Tibial nerve (tissue), 4 donors: ENCODE measurements at places on chromosomes 12 and 14. TPM values are rescaled to one million over a fixed set of nuclear protein-coding genes. Genes with fewer than 3 reads are reported as not detected.

PHETA1 gene
- 15.9 TPM for total RNA-seq

SLC17A8 gene
- total RNA-seq: not detected

- no peak for DNase-seq
Measured at GRCh38 chr12:23099604-23100003, 474.6 kb downstream of the ETNK1 start.

OVCH1 gene
- total RNA-seq: 0.21 TPM

GRCh38 chr14:104477117-104477623 lies 102.4 kb upstream of the C14orf180 start:
- DNase-seq: no peak

RAPGEF3 gene
- 79.1 TPM for total RNA-seq

GRCh38 chr12:117695956-117696355 lies 272.8 kb downstream of the KSR2 start:
- DNase-seq: no peak

GRCh38 chr14:26992403-26993115 lies 394.7 kb upstream of the NOVA1 start:
- no peak for DNase-seq

IQSEC3 gene
- 0.84 TPM for total RNA-seq

- DNase-seq: no peak
Measured at GRCh38 chr14:105328070-105328677, 13.6 kb downstream of the PACS2 start.

- DNase-seq: no peak
Measured at GRCh38 chr12:52183544-52183910, 8.3 kb downstream of the KRT80 start.

DNA sequence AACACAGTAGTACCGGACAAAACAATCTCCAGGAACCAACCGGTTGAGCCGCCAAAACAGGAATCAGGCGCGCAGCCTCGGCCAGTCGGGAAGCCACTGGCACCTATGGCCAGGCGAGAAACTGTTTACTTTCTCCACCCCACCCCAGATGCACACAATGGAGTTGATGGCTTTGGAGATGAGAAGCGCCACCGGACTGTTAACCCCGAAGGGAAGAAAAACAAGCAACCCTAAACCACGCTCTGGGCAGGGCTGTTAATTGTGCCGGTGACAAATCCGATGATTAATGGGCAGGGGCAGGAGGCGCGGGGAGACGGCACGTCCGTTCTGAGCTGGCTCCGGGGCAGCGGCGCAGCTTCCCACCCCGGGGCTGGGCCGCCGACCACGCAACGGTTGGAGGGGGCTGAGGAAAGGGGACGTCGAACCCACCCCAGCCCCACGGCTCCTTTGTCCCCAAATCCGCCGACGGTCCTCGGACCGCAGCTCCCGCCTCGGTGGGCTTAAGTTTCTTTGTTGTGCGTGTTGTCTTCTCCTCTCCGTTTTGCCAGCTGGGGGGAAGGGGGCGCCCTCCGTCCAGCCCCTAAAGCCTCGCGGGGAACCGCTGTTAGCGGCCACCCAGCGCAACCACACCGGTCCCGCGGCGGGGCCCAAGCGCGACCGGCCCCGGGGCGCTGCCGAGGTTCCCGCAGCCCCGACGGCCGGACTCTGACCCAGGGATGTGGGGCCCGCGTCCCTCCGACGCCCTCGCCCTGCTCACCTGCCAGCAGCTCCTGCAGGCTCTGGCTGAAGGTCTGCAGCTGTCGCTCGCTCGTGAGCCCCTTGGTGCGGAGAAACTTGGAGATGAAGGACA lies 790 bp downstream of the BTG1 start:
- no peak for DNase-seq

DNA sequence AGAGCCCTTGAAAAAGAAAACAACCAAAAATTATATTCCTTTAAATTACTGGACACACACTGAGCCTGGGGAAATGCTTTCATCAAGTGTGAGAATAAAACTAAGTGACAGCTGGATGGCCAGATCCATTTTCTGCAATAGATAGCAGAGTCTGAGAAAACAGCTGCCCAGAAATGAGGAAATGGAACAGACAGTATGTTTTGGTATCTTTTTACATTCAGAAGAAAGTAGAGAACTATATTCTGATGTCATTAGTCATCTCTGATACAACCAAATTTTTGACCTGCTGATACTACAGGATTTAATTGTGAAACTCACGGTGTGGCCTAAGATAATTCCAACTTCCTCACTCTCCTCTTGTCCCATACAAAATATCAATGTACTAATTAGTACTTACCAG lies 78.2 kb downstream of the HMGA2 start:
- no peak for DNase-seq

GRCh38 chr14:31266437-31267331 lies 59.1 kb upstream of the HECTD1 start:
- DNase-seq: no peak

GRCh38 chr12:113862590-113863454 lies 103.3 kb downstream of the RBM19 start:
- no peak for DNase-seq

DNA sequence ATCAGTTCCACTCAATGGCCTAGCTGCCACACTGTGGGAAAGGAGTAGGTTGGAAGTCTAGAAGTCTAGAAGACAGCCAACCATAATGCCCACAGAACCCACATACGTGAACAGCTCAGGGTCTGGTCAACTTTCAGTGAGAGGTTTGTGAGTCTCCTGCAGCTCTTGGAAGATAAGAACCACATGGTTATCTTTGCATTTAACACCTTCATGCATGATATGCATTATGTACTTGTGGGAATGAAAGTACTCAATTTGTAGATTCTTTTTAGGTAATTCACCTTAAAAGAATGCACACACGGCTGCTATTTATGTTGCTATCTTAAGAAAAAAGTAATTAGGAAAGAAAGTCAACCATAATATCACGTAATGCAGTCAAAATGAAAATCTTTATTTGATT lies 126.7 kb downstream of the ESRRB start:
- no peak for DNase-seq

SLC2A3 gene
- total RNA-seq: 101 TPM

DNA sequence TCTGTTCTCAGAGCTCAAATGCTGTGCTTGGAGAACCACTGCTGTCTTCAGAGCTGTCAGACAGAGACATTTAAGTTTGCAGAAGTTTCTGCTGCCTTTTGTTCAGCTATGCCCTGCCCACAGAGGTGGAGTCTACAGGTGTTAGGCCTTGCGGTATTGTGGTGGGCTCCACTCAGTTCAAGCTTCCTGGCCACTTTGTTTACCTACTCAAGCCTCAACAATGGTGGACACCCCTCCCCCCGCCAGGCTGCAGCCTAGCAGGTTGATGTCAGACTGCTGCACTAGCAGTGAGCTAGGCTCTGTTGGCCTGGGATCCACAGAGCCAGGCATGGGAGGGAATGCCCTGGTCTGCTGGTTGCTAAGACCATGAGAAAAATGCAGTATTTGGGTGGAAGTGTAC lies 323.8 kb downstream of the BCAT1 start:
- no peak for DNase-seq

- no peak for DNase-seq
Measured at GRCh38 chr12:123559468-123559867, 24.9 kb upstream of the TMED2 start.

- no peak for DNase-seq
Measured at GRCh38 chr14:69408331-69408960, 10.0 kb downstream of the SLC39A9 start.

DNA sequence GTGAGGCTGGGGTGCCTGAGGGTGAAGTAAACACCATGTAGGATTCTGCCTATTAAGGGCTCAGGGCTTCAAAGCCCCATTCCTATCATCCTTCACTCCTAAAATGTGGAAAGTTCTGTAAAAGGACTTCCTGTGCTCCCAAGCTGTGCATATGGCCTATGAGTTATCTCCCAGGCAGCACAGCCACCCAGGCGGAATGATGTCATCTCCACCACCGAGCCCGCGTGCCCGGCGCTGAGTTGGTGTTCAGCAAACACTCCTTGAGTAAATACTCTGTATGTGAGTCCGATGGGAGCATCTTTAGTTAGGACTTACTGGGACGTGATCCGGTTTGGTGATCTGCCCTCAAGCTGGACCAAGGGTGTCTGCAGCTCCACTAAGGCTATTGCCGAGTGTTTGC lies 437.3 kb downstream of the MED13L start:
- no peak for DNase-seq

GRCh38 chr14:67636361-67636919 lies 16.7 kb downstream of the ARG2 start:
- DNase-seq: no peak

GRCh38 chr14:94036313-94037167 lies 10.4 kb downstream of the OTUB2 start:
- DNase-seq: peak; percentile 87

DNA sequence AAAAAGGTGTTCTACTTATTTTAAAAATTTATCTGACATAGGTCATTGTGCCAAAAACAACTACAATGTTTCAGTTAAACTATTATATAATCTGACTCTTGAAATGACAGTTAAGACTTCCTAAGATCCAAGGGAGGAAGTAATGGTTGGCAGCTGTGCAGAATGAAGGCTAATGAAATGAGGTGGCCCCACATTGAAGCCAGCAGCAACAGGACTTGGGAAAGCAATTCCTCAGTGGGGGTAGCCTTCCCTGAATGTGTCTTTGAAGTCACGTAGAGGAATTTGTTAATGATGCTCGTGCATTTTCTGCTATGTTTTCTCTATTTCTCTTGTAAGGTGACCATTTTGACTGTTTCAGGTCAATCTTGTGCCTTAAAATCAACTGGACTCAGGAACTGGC lies 162.4 kb upstream of the DAAM1 start:
- DNase-seq: no peak

DNA sequence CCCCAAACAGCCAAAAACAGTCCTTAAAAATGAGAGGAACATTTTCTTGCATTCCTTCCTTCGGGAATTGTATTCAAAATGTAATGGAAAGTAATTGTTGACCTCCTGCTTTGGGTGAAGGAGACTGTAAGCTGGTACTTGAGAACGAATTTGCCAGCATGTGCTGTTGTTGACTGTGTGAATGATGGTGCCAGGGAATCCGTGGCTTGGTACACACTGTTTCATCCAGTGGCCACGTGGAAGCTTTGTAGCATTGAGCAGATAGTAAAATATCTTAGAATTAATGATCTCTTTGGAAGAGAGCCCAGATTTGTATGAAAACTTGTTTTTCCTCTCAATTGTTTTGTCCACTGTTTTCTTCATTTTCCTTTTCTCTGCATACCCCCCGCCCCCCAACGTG lies 1.7 kb downstream of the ASCL4 start:
- DNase-seq: no peak

MANSC4 gene
- total RNA-seq: not detected

DNA sequence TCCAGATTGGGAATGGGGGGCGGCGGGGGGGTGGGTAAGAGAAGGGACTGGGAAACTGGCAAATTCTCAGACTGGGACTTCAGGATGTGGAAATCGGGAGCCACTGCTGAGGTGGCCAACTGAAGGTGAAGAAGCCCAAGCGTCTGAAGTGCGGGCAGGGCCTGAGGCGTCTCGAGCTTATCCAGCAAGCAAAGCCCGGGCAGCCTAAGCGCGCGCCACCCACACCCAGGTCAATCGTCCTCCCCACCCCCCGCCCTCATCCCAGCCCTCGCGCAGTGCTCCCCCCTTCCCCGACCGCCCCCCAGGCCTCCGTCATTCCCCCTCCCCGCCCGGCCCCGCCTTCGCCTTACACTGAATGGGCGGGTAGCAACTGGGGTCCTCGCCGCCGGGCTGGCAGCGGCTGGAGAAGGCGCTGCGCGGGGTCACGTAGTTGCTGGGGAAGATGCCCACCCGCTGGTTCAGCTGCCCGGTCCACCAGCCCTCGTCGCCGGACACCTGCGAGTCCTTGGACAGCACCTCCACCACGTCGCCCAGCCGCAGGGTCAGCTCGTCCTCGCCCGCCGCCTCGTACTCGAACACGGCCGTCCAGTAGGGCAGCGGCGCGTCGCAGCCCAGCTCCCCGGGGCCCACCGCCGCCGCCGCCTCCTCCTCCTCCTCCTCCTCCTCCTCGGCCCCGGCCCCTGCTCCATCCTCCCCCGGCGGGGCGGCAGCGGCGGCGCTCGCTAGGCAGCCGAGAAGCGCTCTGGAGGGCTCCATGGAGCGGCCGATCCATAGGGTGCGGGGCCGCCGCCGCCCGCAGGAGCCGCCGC lies 693 bp downstream of the MAP3K9 start:
- no peak for DNase-seq

- no peak for DNase-seq
Measured at GRCh38 chr14:67680121-67680602, 5.7 kb upstream of the VTI1B start.

DNA sequence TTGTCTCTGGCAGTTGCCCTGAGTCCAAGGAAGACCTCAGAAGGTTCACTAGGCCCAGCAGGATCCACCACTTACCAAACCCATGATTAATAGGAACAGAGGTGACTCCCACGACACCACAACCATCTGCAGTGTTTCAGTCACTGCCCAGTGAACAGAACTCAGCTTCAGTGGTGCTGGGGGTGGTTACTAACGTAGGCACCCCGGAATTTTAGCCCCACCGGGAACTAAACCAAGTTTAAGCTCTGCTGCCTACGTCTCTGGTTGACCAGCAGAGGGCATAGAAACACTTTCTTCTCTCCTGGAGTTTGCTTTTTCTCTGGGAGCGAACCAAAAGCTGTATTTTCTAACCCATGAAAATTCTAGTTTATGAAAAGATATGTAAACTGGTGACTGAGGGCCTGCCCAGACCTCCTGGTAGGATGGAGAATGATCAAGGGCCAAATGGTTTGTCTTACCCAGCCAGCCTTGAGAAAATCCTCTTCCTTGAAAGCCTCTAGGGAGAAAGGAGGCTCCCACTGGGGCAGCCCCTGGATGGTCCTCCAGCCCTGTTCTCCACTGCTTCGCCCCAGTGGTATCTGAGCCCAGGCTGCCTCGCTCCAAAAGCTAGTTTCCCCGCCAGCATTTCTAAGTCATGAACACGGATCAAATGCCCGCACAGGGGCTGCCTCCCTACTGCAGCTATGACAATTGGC lies 379.8 kb downstream of the DPF3 start:
- no peak for DNase-seq

DNA sequence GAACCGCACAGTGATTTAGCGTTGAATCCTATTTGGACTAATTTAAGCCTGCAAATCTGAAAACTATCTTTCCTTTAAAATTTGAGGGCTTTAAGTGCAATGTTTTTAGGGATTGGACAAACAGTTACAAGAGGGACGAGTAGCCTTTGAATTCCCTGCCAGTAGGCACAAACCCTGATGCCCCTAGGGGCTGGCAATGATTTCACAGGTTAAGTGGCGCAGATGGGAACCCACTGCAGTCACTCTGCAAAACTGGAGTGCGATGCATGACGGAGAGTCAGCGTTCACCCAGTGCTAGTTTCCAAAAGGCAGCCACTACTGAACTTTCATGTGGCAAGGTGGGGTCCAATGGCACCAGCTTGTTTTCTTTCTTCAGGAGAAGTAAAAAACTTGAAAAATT lies 99.4 kb upstream of the FRMD6 start:
- no peak for DNase-seq

GRCh38 chr12:15194456-15195368 lies 26.5 kb downstream of the RERG start:
- DNase-seq: no peak

GRCh38 chr12:124737040-124737419 lies 126.6 kb downstream of the SCARB1 start:
- DNase-seq: no peak

CCDC196 gene
- total RNA-seq: not detected

EGLN3 gene
- 8.4 TPM for total RNA-seq

- no peak for DNase-seq
Measured at GRCh38 chr12:55732288-55732687, 3.5 kb upstream of the CD63 start.

- DNase-seq: no peak
Measured at GRCh38 chr14:56181681-56182085, 63.5 kb downstream of the PELI2 start.
